ENCODE measurements at places on chromosomes 13 and 19.

GRCh38 chr13:109256866-109257760 lies 529.3 kb downstream of the IRS2 start:
- DNase-seq = no peak

DNA sequence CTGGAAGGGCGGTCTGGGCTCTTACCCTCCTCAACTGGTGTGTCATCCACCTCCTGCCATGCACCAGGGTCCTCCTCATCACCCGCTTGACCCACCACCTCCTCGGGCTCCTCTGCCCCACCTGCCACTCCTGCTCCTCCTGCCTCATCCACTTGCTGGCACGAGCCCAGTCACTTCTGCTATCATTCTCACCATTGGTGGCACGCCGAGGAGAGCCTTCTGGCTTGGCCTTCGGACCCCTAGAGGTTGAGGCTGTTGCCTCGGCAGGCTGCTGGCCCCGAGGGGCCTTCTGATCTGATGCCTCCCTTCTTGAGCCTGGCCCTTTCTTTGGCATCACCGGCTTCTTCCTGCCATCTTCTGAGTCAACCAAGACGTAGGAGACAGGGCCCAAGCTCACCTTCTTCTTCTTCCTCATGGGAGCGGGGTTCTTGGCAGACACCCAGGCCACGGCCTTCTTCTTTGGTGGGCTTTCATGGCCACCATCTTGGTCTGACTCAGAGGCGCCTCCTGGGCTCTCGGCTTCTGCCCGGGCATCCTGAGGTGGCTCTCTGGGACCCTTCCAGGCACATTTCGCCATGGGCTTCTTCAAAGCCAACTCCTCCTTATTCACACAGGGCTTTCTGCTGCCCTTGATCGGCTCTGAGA lies 1.7 kb downstream of the PNMA8A start:
- DNase-seq = no peak

GRCh38 chr19:2345794-2346663 lies 14.0 kb upstream of the TMPRSS9 start:
- DNase-seq = no peak

GRCh38 chr13:46039411-46040182 lies 12.9 kb downstream of the ZC3H13 start:
- no peak for DNase-seq

GRCh38 chr19:54035215-54036178 lies 28.2 kb downstream of the VSTM1 start:
- DNase-seq = no peak

GRCh38 chr13:45681113-45681512 lies 21.0 kb upstream of the CBY2 start:
- no peak for DNase-seq

DNA sequence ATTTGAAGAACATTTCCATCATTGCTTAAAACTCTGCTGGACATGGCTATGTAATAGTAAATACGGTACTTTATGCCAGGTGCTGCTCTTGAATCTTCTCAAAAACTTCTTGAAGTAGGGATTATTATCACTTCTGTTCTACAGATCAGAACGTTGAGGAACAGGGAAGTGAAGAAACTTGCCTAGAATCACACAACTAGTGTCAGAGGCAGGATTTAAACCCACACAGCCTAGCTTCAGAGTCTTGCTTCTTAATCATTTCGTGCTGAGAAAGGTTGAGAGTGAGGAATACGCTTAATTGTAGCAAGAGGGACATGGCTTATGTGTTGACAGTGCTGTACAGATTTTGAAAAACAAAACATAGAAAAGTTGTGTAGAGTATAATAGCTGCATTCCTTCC lies 13.5 kb downstream of the TM9SF2 start:
- DNase-seq = no peak

DNA sequence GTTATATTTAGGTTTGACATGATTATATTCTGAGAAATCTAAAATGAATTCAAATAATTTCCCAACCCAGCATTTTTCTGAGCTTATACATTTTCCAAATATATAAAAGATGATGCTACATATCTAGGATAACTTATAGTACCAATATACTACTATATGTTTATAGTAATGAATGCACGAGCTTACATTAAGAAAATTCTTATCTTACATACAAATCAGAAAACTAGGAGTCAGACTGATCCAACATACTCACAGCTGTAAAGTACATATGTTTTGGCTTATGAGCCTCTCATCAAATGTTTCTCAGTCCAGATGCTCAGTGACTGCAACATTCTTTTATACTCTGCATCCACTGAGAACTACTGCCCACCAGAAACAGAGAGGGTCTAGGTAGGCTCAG lies 491.3 kb upstream of the KLF12 start:
- DNase-seq = no peak

- peak; percentile 43 for DNase-seq
Measured at GRCh38 chr19:633786-634639, 676 bp upstream of the POLRMT start.

- DNase-seq = peak; percentile 69
Measured at GRCh38 chr19:35267353-35267817, 1.4 kb upstream of the USF2 start.

- DNase-seq = no peak
Measured at GRCh38 chr19:7441468-7442146, 47.2 kb downstream of the PEX11G start.

- DNase-seq = no peak
Measured at GRCh38 chr13:47801555-47801954, 199.5 kb downstream of the SUCLA2 start.

GRCh38 chr19:33487901-33488800 lies 33.4 kb downstream of the PEPD start:
- no peak for DNase-seq

DNA sequence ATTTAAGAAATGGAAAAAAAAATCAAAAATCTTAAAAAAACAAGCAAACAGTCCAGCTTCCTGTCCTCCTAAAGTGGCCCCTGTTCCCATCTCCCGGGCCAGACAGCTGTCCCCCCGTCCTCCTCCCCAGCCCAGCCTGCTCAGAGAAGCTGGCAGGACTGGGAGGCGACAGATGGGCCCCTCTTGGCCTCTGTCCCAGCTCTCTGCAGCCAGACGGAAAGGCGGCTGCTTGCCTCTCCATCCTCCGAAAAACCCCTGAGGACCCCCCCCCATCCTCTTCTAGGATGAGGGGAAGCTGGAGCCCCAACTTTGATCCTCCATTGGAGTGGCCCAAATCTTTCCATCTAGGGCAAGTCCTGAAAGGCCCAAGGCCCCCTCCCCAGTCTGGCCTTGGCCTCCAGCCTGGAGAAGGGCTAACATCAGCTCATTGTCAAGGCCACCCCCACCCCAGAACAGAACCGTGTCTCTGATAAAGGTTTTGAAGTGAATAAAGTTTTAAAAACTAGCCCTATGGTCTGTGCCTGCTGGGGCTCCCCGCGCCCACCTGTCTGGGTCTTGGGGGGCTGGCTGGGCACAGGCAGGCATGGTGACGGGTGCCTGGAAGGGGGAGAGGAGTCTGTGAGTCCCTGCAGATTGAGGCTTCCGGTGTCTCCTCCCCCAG lies 3.8 kb downstream of the GADD45GIP1 start:
- DNase-seq = no peak

All from stimulated activated CD8-positive, alpha-beta memory T cell treated with anti-CD3 and anti-CD28 coated beads, Interleukin-4, amount 100 ng/mL, for 48 hours (primary cell).